ENCODE measurements at places on chromosomes 5 and 9. TPM values are rescaled to one million over a fixed set of nuclear protein-coding genes. Genes with fewer than 3 reads are reported as not detected.

The GFI1B gene
- not detected for total RNA-seq

DNA sequence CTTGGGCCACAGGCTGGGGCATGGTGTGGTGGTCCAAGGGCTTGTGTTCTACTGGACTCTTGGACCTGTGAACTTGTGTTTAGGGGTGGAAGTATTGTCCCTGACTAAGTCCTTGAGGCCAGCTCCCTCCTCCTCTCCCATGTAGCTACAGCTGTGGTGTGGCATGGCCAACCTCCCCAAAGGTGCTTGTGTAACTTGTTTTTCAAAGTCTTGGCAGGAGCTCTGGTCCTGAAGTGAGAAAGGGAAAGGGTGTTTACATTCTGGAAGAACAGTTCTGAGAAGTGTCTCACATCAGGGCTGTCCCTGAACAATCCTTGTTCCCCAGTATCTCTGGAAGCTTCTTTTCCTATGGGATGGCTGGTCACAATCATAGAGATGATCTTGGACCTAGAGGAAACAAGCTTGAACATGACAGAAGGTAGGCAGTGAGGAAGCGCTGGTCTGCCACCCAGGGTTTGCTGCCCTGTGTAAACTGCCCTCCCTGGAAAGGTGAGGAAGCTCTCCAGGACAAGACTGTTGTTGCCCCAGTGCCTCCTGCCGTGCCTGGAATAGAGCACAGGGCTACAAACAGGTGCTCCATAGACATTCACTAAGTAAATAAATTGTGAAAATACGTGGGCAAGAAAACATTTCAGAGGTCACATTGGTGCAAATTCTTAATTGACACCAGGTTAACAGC, 64.6 kb upstream of the KLF9 start:
- peak; percentile 29 for DNase-seq

- no peak for DNase-seq
Observed at GRCh38 chr5:31692561-31693221, 53.8 kb downstream of the PDZD2 start.

GRCh38 chr5:180126716-180127681, 55.4 kb upstream of the RNF130 start:
- DNase-seq, result peak; percentile 38

GRCh38 chr9:134560206-134560605, 81.4 kb upstream of the COL5A1 start:
- DNase-seq, result no peak

- no peak for DNase-seq
Observed at GRCh38 chr5:1762121-1762882, 37.3 kb downstream of the MRPL36 start.

DNA sequence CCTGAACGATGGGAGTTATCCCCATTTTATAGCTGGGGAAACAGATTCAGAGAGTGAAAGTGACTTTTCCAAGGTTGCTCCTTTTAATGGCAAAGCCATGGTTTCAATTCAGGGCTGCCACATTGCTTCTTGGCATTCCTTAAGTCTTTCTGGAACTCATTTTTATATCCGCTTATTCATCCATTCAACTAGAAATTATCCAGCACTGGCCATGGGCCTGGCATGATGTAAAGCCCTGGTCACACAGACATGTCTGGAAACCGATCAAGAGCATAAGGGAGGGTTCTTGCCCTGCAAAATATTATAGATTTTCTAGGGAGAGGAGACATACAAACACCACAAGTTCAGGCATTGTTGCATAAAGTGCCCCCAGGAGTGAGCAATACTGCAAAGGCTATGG, 43.0 kb upstream of the COL15A1 start:
- no peak for DNase-seq

The SLC23A1 gene
- not detected for total RNA-seq

Data from lung microvascular endothelial cell (primary cell).